ENCODE measurements at places on chromosomes 13 and 19. TPM values are rescaled to one million over a fixed set of nuclear protein-coding genes. Genes with fewer than 3 reads are reported as not detected.
A peak's percentile ranks its signal among the peaks of the same experiment; 100 is the strongest.

DNA sequence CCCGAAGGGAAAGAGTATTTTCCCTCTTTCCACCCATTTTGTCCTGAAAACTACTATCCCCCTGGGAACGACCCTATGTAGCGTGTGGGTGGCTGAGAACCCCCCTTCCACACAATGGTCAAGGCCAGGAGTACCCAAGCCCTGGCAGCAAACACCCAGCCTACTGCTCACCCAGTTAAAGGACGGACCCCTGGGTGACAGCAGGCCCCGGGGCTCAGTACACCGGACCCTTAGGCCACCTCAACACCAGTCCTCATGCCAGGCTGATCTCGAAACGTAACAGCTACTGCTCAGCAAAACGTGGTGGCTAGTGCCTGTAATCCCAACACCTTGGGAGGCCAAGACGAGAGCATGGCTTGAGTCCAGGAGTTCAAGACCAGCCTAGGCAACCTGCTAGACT is 1.4 kb downstream of the ANKRD27 start:
- DNase-seq, result no peak

CEACAM16 gene
- polyA plus RNA-seq, result not detected

DNA sequence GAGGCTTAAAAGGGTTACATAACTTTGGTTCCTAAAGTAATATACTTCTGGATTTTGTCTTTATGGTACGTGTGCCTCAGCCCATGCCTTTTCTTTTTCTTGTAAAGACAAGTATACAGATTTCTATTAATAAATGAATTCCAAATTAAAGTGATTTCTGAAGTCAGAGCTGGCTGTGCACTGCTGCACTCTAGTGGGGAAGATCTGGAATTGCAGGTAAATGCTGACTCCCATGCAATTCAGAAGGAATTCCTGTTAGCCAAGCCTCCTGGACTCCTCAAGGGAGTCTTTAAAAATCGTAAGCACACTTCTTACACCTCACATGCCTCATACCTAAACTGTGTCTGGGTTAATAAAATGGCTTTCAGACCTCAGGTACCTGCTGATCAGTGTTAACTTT is 118.4 kb upstream of the SLC7A1 start:
- no peak for DNase-seq

ELAVL1 gene
- 70.9 TPM for polyA plus RNA-seq

MBD3L2 gene
- polyA plus RNA-seq, result not detected

- peak; percentile 59 for DNase-seq
Observed at GRCh38 chr13:51978796-51979556, 32.3 kb downstream of the ATP7B start.

PTPRH gene
- 0.15 TPM for polyA plus RNA-seq

- no peak for DNase-seq
Observed at GRCh38 chr19:48638831-48639381, 1.7 kb upstream of the DBP start.

GRCh38 chr13:112141643-112142400 is 74.9 kb downstream of the SOX1 start:
- DNase-seq, result no peak

GPC5 gene
- polyA plus RNA-seq, result 17.3 TPM

- DNase-seq, result no peak
Observed at GRCh38 chr13:105918842-105919741, 616.4 kb downstream of the EFNB2 start.

NUCB1 gene
- polyA plus RNA-seq, result 216 TPM

DNA sequence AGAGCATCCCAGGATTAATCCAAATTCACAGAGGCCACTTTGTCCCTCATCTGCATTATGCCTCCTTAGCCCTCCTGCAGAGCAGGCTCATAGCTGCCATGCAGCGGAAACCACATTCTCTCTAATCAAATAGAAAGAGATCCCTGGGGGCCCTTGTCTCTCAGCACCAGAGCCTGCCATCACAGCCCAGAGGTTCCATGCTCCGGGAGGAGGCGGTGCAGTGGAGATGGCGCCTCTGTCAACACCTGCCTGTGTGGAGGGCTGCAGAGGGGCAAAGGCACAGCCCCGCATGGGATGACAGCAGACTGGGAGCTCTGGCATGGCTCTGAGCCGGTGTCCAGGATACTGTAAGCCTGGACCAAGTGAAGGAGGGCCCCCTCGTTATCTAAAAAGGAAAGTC is 111.3 kb downstream of the SLC7A1 start:
- no peak for DNase-seq

Measured in right lung (tissue), 10 donors.